Iris pigment epithelial cell (primary cell): ENCODE measurements at places on chromosomes 7 and 10.
A peak's percentile ranks its signal among the peaks of the same experiment; 100 is the strongest.

GRCh38 chr10:113049881-113050280 lies 99.8 kb downstream of the TCF7L2 start:
- no peak for DNase-seq

GRCh38 chr10:89954061-89954460 lies 252.7 kb downstream of the KIF20B start:
- DNase-seq = no peak

DNA sequence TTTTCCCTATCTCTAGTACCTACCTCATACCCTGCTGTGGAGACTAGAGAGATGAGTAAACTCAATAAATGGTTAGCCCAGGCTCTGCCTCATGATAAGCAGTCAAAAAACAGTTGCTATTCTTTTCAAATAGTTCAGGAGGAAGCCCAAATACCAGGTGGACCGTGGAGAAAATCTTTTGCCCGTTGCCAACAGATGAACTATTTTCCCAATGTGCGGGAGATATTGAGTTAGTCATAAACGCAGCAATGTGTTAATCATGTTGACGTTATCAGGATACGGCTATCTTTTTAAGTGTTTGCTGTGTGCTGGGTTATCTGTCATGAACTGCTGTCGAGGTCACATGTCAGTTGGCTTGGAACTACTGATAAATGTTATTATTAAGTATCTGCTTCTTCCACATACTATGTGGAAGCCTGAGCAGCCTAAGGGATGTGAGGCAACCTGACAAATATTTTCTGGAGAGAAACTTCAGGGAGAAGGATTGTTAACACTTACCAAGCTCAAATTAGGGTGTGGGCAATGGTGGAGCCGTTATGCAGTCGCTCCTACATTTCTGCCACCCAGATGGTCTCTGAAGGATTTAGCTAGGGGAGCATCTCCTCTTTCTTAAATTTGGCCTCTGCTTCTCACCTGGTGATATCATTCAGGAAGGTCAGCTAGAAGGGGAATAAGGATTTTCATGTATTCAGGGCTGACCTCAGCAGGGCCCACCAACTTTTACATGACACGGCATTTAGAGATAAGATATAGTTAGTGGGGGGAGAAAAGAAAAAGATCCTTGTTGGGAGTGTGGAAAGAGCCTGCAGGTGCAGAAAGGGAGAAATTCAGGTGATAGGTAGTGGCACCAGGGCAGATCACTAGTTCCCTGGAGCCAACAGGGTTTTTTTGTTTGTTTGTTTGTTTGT lies 33.5 kb upstream of the SLC26A3 start:
- no peak for DNase-seq

GRCh38 chr7:101488826-101489572 lies 126.3 kb downstream of the COL26A1 start:
- no peak for DNase-seq

GRCh38 chr7:101632641-101633040 lies 3.5 kb upstream of the MYL10 start:
- no peak for DNase-seq

- no peak for DNase-seq
These were observed 350.1 kb downstream of the ETV1 start for GRCh38 chr7:13639396-13639795.

- peak; percentile 16 for DNase-seq
These were observed 58.2 kb downstream of the GLRX3 start for GRCh38 chr10:130194194-130194990.

DNA sequence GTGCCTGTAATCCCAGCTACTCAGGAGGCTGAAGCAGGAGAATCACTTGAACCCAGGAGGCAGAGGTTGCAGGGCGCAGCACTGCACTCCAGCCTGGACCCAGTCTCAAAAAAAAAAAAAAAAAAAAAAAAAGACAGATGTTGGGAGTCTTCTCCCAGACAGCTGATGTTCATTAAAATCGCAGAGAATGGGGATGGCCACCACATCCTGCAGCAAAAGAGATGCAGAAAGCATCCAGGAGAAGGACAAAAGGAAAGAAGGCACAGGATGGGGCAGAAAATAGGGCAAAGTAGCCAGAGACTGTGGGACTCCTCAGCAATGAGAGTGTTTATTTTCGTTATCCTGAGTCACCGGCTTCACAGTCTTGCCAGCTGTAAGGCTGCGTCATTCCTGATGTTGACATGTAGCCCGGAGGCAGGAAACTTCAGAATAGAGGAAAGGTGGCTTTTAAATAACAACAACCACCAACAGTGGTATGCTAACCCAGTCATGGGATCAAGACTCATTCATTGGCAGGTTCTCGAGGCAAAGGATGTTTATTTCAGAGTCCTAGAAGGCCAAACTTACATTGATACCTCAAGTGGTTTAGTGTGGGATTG lies 149.5 kb upstream of the SVIL start:
- peak; percentile 100 for DNase-seq

DNA sequence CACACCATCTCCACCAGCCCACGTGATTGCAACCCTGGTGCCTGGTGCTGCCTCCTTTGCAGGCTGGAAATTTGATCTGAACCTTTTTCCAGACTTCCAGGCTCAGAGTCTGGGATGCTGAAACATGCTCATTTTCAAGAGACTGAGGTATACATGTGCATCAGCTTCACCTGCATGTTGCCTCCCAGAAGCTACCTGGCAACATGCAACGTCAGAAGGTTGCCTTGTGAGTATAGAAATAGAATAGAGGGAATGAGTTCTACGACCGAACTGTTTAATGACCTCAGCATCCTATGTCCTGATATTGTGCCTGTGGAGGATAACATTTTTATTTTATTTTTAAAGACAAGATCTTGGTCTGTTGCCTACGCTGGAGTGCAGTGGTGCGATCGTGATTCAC lies 1.9 kb upstream of the ZNF212 start:
- DNase-seq = no peak

DNA sequence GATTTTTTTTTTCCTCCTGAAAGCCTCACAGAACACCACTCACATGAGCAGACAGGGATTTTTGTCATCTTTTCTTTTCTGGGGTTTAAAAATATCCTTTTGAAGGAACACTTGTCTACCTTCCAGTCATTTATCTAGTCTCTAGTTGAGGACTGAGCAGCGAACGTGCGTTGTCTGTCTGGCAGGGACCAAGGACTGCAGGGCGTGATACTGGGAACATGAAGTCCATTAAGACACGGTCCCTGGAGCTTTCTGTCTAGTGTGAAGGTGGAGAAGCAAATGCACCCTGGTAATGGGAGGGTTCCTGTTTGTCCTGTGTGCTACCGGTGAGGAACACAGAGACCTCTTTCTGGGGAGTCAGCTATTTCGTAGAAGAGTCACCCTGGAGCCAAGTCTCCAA lies 207.4 kb downstream of the TMEM178B start:
- DNase-seq = no peak

DNA sequence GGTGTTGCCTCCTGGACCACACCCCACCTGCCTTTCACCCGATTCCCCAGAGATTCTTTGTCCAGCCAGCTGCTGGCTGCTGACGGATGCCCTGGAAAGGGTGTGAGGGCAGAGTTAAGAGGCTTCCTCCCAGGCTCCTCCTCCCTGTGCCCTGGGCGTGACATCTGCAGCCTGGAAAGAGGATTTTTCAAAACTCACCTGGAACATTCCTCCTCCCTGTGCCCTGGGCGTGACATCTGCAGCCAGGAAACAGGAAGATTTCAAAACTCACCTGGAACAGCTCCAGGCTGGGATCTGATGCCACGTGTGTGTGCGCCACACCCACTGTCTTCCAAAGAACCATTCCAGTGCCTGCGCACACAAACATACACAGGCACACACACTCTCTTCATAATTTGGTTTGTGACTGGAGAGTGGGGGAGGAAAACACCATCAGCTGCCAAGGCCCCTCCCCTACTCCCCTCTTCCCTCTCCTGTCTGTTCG lies 5.2 kb downstream of the MARVELD1 start:
- no peak for DNase-seq

- no peak for DNase-seq
These were observed 127.3 kb downstream of the RNLS start for GRCh38 chr10:88455831-88456230.

GRCh38 chr10:45095286-45095685 lies 94.6 kb downstream of the ZNF22 start:
- no peak for DNase-seq

- DNase-seq = peak; percentile 54
These were observed 83.5 kb downstream of the SGMS1 start for GRCh38 chr10:50540069-50540825.

DNA sequence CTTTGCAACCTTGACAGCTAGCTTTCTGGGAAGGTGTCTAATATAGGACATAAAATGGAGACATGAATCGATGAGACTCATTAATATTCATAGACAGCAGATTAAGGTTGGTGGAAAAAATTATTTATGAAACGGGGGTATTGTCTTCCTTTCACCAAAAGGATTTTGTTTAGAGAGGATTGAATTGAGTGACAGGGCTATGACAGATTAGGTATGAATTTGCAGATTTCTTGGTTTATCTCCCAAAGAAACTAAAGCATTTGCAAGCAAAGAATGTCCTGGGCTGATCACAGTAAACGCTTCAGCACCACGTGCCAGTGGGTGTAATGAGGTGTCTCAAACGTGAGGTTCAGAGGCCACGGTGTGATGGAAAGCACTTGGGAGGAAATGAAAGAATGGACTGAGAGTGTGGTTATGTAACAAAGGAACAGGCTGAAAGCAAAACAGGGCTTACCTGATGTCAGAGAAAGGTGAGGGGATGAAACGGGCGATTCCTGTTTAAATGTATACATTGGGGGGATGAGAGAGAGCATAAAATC lies 329.2 kb upstream of the NPVF start:
- DNase-seq = no peak

DNA sequence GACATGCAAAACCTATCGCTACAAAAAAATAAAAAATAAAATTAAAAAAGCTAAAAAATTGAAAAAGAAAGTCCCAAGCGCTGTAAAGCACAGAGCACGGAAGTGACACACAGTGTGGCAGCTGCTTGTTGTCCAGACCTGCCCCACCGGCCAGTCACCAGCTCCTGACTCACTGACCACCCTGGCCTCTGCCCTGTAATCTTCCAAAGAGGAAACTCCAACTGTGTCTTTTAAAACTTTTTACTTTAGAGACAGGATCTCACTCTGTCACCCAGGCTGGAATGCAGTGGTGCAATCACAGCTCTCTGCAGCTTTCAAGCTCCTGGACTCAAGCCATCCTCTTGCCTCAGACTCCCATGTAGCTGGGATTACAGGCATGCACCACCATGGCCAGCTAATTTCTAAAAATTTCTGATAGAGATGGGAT lies 23.6 kb downstream of the GNA12 start:
- DNase-seq = peak; percentile 96
